Activated naive CD8-positive, alpha-beta T cell treated with anti-CD3 and anti-CD28 coated beads, Interleukin-2, amount 50 U/mL, for 24 hours (primary cell): ENCODE measurements at places on chromosomes 1 and 21.
A peak's percentile ranks its signal among the peaks of the same experiment; 100 is the strongest.

DNA sequence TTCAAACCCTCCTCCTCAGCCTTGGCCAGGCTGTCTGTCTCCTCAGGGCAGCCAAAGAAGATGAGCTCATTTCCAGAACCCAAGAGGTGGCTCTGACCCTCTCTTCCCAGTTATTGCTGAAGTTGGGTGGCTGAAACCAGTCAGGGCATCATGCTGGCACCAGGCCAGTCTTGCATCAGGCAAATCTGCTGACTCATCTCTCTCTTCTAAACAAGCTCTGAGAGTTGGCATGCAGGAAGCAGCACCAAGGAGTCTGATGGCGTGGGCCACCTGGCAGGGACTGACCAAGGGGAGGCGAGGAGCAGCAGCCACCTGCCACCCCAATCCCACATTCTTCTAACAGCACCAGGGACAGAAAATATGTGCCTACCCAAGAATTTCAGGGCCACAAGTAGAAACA lies 104.8 kb upstream of the ATP1A1 start:
- no peak for DNase-seq

DNA sequence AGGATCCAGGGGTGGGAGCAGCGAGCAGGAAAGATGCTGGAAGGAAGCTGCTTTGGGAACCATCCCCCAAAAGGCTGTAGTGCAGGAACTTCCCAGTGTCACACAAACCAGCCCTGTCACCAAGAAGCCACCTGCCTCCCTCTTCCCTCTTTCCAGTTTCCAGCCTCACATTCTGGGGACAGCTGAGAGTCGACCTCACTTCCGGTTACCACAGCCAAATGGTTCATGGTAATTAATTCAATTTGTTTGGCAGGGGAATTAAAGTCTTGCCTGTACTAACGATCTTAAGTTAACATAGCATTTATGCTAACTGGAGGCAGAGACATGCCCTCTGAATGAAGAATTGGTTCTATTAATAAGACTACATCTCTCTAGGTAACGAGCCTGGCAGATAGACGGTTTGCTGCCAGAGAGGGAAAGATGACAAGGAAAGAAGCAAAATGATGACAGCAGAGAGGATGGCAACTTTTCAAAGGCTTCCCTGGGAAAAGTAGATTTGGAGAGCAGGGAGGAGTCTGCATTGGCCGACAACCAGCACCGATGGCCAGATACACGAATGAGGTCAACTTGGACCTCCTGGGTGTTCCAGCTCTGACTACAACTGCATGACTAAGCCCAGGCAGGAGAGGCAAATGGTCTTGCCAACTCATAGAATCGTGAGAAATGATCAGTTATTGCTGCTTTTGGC lies 64.1 kb downstream of the TMCO4 start:
- DNase-seq: no peak

- DNase-seq: no peak
These were observed 11.8 kb downstream of the FCMR start for GRCh38 chr1:206909883-206910318.

DNA sequence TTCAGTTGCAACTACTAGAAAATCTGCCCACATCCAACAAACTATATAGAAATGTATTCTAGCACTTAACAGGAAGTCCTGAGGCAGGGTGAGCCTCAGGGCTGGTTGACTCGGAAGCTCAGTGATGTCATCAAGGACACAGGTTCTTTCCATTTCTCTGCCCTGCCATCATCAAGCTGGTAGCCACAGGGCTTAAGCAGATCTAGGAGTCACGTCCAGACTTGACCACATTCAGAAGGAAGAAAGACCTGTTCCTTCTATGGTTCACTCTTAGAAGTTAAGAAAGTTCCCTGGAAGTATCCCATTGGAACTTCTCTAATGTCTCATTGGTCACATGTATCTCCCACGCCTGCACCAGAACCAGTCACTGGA lies 438.1 kb downstream of the PRDM2 start:
- DNase-seq: no peak

- peak; percentile 76 for DNase-seq
These were observed 30.5 kb downstream of the MROH7 start for GRCh38 chr1:54671985-54672608.

- DNase-seq: no peak
These were observed 18.6 kb upstream of the PTPRC start for GRCh38 chr1:198620218-198620617.

DNA sequence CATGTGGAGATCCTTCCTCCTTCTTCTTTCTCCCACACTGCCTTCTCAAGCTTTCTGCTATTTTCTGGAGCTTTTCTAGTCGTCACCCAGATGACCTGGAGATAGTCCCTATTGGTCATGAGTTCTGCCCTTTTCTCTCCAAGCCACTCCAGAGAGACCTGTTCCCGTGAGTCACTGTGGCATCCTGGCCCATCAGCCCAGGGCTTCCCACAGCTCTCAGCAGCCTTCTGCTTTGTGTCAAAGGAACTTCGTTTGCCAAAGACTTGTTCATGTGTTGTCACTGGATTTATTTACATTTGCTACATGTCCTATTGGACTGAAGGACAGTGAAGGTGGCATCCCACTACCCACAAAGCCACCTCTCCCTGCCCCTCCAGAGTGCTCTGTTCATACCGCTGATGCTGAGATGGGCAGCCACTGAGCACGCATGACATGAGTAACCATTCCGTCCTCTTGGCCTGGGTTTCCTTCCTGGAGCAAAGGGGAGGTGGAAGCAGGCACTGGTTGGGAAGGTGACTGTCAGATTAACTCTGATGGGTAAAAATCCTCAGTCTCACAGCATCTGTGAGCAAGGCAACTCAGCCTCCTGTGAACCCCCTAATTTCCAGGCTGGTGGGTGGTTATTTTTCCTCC lies 119.2 kb downstream of the EDEM3 start:
- no peak for DNase-seq

DNA sequence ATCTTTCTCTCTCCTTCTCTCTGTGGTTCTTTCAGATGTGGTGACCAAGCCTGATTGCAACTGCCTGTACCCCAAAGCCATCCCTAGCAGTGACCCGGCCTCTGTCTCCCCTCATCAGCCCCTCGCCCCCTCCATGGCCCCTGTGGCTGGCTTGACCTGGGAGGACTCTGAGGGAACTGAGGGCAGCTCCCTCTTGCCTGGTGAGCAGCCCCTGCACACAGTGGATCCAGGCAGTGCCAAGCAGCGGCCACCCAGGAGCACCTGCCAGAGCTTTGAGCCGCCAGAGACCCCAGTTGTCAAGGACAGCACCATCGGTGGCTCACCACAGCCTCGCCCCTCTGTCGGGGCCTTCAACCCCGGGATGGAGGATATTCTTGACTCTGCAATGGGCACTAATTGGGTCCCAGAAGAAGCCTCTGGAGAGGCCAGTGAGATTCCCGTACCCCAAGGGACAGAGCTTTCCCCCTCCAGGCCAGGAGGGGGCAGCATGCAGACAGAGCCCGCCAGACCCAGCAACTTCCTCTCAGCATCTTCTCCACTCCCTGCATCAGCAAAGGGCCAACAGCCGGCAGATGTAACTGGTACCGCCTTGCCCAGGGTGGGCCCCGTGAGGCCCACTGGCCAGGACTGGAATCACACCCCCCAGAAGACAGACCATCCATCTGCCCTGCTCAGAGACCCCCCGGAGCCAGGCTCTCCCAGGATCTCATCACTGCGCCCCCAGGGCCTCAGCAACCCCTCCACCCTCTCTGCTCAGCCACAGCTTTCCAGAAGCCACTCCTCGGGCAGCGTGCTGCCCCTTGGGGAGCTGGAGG lies 12.7 kb downstream of the CSF1 start:
- DNase-seq: no peak

- no peak for DNase-seq
These were observed 3.5 kb downstream of the EPHX1 start for GRCh38 chr1:225813214-225813964.

DNA sequence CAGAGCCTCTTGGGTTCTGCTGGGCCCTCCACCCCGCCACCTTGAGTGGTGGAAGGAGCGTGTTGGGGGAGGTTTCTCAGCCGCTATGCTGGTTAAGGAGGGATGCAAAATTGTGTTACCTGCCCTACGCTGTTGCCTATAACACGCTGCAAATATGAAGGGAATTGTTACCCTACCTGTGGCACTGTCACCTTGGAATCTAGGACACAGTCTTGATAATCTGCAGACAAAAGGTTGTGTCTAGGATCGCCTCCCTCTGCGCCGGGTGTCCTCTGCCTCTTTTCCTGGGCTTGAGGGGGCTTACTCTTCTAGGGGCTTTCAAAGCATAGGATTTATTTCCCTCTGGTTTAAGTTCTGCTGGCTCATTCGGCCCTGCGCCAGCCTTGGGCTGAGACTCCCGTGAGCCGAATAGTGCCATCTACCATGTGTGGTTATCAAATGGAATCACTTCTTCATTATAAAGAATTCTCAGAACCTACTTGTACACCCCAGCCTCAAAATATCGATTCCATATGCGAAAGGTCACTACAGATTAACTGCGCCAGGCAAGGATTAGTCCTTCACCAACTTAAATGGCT lies 697 bp downstream of the SLC22A15 start:
- no peak for DNase-seq

- no peak for DNase-seq
These were observed 12.1 kb downstream of the TRIM46 start for GRCh38 chr1:155185783-155186066.

- no peak for DNase-seq
These were observed 290.9 kb downstream of the HLX start for GRCh38 chr1:221170171-221170570.

- DNase-seq: no peak
These were observed 63.4 kb upstream of the STUM start for GRCh38 chr1:226485192-226485591.

- DNase-seq: no peak
These were observed 76.5 kb downstream of the SYT6 start for GRCh38 chr1:114077188-114077587.

DNA sequence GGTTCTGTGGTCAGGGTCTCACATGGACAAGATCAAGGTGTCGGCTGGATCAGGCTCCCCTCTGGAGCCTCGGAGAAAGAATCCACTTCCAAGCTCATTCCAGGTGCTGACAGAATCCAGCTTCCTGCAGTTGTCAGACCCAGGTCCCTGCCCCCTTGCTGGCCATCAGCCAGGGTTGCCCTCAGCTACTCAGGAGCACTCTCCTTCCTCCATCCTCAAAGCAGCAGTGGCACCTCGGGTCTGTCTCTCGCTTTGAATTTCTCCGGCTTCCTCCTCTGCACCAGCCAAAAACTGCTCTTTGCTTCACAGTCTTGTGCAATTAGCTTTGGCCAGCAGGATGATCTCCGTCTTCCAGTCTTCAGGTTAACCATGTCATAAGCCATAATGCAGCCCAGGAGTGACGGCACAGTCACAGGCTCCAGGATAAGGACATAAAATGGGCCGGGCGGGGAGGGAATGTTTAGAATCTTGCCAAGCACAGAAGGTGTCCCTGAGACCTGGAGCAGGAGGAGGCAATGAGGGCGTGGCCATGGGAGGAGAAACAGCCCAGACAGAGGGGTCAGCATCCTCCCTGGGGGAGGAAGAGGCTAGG lies 79.4 kb upstream of the SLC25A33 start:
- no peak for DNase-seq

- no peak for DNase-seq
These were observed 4.2 kb downstream of the MYOG start for GRCh38 chr1:203081465-203082230.

DNA sequence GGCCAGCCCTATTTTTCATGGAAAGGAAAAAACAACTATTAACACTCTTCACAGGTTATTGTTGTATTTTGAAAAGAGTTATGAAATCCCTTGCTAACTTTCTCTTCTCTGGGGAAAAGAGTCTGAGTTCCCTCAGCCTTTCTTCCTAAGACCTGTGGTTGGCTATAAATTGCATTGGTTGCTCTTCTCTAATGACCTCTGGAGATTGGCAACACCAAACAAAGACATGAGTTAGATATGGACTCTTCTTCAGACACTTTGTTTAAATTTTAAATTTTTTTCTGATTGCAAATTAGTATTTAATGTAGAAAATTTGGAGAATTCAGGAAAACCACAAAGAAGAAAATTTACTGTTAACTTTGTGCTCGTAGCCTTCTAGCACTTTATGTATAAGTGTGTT lies 275.7 kb downstream of the PBX1 start:
- DNase-seq: no peak
